ENCODE measurements at places on chromosomes 2 and 18. TPM values are rescaled to one million over a fixed set of nuclear protein-coding genes. Genes with fewer than 3 reads are reported as not detected.

- H3K4me3 ChIP-seq = no peak overlapping the region
- no peaks in the 10 kb centered on the region for H3K4me1 ChIP-seq
- H3K27me3 ChIP-seq = no peaks in the 10 kb centered on the region
Measured at GRCh38 chr2:182977463-182977862, 60.8 kb downstream of the NCKAP1 start.

The TXNDC9 gene
- 31.7 TPM for total RNA-seq

The UGT1A8 gene
- not detected for total RNA-seq

The C2orf78 gene
- total RNA-seq = not detected

Data from breast epithelium (tissue), 4 donors.